ENCODE measurements at places on chromosomes 7 and 10. TPM values are rescaled to one million over a fixed set of nuclear protein-coding genes. Genes with fewer than 3 reads are reported as not detected.

DNA sequence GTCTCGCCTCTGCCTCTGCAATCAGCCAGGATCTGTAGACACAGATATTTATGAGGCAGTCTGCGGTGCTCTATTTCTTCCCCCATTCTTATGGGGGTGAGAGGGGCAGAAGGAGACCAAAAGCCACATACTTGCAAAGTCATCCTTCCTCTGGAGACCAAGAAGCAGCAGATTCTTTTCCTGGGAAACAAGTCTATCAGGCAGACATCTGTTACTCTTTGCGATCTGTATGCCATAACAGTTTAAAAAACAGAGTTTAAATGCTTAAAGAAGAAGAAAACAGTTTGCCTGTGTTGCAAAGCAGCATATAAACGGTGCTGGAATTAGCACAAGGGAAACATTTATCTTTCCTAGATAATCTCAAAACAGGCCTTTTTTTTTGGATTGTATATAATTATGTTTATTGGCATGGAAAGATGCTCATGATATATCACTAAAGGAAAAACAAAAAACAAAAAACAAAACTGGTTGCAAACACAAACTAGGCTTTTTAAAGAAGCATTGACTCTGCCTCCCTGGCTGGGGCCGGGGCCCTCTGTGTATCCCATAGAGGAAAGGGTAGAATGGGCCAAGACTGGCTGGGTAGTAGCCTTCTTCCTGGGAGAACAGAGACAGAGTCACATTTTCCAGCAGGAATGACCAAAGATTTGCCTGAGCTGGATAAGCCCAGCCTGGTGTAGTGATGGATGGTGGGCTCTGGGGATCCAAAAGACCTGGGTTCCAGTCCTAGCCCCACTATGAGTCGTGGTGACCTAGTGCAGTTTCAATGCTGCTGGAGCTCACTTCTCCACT lies 50.4 kb downstream of the RGS10 start:
- H3K36me3 ChIP-seq = no peaks in the 10 kb centered on the region
- H3K27ac ChIP-seq = no peak overlapping the region
- no peaks in the 10 kb centered on the region for H3K27me3 ChIP-seq
- no peak for DNase-seq
- no peak overlapping the region for H3K4me3 ChIP-seq

MSANTD7 gene
- total RNA-seq = 9.6 TPM

C10orf88 gene
- 7.5 TPM for total RNA-seq

ABCB1 gene
- 14.9 TPM for total RNA-seq

All from breast epithelium (tissue), 4 donors.